ENCODE measurements at places on chromosomes 1 and 21.
A peak's percentile ranks its signal among the peaks of the same experiment; 100 is the strongest.

GRCh38 chr21:20040768-20041167 is 957.4 kb upstream of the NCAM2 start:
- H3K27ac ChIP-seq: no peak overlapping the region
- peaks cover 1% of the 10 kb centered on the region for H3K4me1 ChIP-seq

DNA sequence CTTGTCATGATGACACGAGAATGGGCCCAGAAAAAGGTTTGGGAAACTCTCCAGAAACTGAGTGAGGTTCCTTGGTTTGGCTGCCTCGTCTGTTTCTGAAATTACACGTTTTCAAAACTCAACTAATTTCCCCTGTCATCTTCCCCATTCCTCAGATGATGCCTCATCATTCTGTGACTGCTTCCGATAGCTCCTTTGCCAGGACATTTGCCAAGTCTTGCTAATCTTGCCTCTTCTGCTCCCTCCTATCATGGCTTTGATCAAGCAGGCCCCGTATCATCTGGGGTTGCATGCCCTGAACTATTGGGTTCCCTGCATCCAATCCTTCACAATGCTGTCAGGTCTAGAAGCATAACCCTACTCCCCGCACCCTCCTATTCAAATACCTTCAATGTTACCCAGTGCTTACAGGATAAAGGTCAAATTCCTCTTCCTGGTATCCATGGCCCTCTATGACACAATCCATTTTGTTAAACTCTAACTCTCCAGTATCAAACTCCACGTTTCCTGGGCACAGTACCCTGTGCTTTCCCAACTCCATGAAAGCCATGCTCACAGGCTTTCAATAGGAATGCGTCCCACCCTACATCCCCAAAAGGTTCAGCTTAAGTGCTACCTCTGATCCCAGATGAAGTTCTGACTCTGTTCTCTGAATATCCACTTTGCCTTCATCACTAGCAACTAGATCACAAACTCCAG is 22.2 kb upstream of the TMEM200B start:
- H3K27ac ChIP-seq: peak overlapping the region; percentile 95
- no peak overlapping the region for H3K4me3 ChIP-seq
- peaks cover 8% of the 10 kb centered on the region for H3K4me1 ChIP-seq
- no peaks in the 10 kb centered on the region for H3K27me3 ChIP-seq
- H3K36me3 ChIP-seq: peaks cover 57% of the 10 kb centered on the region

GRCh38 chr1:151992303-151993083 is 1.2 kb downstream of the S100A10 start:
- peak overlapping the region; percentile 97 for H3K27ac ChIP-seq
- peak overlapping the region; percentile 93 for H3K4me3 ChIP-seq
- H3K36me3 ChIP-seq: no peaks in the 10 kb centered on the region
- H3K27me3 ChIP-seq: peaks cover 2% of the 10 kb centered on the region
- H3K4me1 ChIP-seq: peaks cover 58% of the 10 kb centered on the region

DNA sequence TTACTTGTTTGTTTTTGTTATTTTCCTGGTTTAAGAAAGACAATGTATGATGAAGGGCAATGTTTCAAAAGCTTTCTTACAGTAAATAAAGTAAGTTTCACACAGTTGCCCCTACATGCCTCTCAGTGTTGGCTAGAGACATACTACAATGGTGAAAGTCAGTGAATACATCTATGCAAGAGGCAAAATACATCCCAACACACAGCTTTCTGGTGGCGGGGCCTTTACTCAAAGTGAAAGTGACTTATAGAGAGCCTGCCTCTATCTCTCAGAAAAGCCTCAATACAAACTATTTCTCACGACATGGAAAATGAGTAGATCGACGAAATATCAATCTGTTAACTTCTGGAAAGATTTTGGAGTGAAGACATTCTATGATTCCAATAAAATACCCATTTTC is 122.3 kb downstream of the SLC30A10 start:
- H3K27me3 ChIP-seq: no peaks in the 10 kb centered on the region
- no peak for DNase-seq
- H3K36me3 ChIP-seq: no peaks in the 10 kb centered on the region
- H3K4me1 ChIP-seq: no peaks in the 10 kb centered on the region

DNA sequence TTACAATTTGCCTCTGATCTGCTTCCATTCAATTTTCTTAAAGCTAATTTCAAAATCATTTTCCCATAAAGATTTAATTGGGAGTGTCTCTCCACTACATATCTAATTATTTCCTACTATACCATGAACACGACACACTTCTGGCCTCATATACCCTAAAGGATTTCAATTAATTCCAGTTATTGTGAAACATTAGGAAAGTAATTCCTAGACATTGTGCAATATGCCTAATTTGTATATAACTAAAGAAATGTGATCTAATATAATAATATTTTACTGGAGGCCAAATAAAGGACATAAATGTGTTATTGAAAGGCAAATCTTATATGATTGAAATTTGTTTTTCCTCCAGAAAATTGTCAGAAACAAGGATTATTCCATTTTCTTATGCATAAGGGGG is 727.2 kb upstream of the ADGRL2 start:
- no peak for DNase-seq
- no peaks in the 10 kb centered on the region for H3K27me3 ChIP-seq
- H3K27ac ChIP-seq: no peak overlapping the region
- H3K36me3 ChIP-seq: no peaks in the 10 kb centered on the region
- no peak overlapping the region for H3K4me3 ChIP-seq
- H3K4me1 ChIP-seq: peaks cover 10% of the 10 kb centered on the region

- H3K4me3 ChIP-seq: no peak overlapping the region
- H3K36me3 ChIP-seq: no peaks in the 10 kb centered on the region
- H3K4me1 ChIP-seq: no peaks in the 10 kb centered on the region
- no peaks in the 10 kb centered on the region for H3K27me3 ChIP-seq
These were observed 13.2 kb downstream of the MAN1C1 start for GRCh38 chr1:25629836-25630235.

DNA sequence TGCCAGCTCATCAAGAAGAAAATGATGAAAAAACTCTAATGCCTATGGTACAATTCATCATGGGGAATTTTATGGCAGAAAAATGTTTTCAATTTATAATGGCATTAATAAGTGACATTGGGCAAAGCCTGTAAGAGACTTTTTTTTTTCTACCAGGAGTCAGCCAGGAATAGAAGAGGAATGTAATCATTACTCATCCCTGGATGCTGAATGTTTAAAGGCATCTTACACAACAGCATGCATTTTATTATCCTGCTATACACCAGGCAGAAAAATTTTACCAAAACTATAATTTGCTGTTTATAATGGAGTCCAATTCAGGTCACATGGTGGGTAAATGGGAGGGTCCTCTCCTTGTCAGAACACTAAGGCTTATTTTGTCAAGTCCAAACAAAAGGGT is 189.9 kb upstream of the BEND5 start:
- no peak overlapping the region for H3K4me3 ChIP-seq
- no peaks in the 10 kb centered on the region for H3K36me3 ChIP-seq
- H3K4me1 ChIP-seq: no peaks in the 10 kb centered on the region
- DNase-seq: no peak

- H3K27ac ChIP-seq: no peak overlapping the region
- peaks cover 14% of the 10 kb centered on the region for H3K4me1 ChIP-seq
- H3K36me3 ChIP-seq: no peaks in the 10 kb centered on the region
- no peak for DNase-seq
These were observed 273.3 kb downstream of the DUSP10 start for GRCh38 chr1:221468546-221468945.

- H3K36me3 ChIP-seq: no peaks in the 10 kb centered on the region
- no peaks in the 10 kb centered on the region for H3K27me3 ChIP-seq
- no peak overlapping the region for H3K4me3 ChIP-seq
- DNase-seq: no peak
These were observed 19.7 kb upstream of the FASLG start for GRCh38 chr1:172638885-172639831.

- DNase-seq: no peak
- no peaks in the 10 kb centered on the region for H3K36me3 ChIP-seq
- H3K4me1 ChIP-seq: no peaks in the 10 kb centered on the region
- H3K27ac ChIP-seq: no peak overlapping the region
These were observed 570.1 kb upstream of the CXADR start for GRCh38 chr21:16942703-16943102.

GRCh38 chr1:231972111-231972445 is 345.5 kb downstream of the DISC1 start:
- peaks cover 3% of the 10 kb centered on the region for H3K27me3 ChIP-seq
- no peak overlapping the region for H3K27ac ChIP-seq
- no peak overlapping the region for H3K4me3 ChIP-seq
- H3K4me1 ChIP-seq: no peaks in the 10 kb centered on the region
- H3K36me3 ChIP-seq: no peaks in the 10 kb centered on the region

DNA sequence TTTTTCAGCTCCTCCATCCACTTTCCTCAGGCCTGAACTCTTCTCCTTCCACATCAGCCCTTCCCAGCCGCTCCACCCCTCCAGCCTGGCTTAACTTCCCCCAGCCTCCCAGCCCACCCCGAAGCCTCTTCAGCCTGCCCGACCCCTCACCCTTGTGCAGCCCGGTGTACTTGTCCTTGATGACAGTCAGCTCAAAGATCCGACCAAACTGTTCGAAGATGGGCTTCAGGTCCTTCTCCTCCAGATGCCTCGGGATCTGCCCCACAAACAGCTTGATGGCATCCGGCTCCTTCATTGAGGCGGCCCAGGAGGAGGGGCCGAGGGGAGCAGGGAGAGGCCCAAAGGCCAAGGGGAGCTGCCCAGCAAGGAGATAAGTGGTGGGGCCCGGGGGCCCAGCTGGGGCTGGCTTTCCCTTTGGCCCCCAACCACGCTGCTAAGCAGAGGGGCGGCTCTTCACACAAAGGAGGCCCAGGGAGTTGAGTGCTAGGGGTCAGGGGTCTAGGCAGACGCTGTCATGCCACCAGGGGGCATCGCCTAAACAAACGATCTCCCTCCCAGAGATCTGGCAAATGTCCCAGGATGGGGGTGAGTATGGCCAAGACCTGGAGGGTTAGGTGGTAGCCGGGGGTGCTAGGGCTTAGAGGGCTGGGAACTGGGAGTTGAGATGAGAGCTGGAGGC is 738 bp downstream of the CELF3 start:
- H3K4me1 ChIP-seq: peaks cover 48% of the 10 kb centered on the region
- H3K36me3 ChIP-seq: no peaks in the 10 kb centered on the region
- DNase-seq: no peak
- H3K4me3 ChIP-seq: peak overlapping the region; percentile 73
- H3K27ac ChIP-seq: no peak overlapping the region
- peaks cover 38% of the 10 kb centered on the region for H3K27me3 ChIP-seq

DNA sequence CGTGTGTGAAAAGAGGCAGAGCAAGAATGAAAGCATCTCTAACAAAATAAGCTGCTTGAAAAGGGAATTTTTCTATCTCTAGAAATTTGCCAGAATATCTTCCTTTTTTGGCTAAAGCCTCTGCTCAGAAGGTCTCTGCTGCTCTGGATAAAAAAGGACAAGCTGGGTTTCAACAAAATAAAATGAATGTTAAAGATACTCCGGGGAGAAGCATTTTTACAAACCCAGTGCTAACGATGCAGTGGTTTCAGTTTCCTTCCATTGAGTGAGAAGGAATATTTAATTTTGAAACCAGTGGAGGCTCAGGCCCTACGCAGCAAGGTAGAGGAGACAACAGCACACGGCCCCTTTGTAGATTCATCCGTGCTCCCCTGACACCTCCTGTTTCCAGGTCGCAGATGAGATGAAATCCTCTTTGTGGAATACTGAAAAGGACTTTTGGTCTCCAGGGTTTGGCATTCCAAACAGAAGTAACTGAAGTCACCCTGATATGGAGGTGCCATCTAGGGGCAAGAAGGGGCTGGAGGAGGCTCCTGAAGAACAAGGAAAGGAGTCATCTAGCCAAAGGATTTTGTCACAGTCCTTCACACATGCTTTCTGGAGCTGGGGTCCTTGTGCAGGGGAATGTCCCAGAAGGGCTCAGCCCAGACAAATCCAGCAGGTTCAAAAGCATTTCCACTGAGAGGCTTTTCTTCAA is 65.7 kb upstream of the SYT6 start:
- DNase-seq: no peak
- no peaks in the 10 kb centered on the region for H3K4me1 ChIP-seq
- no peaks in the 10 kb centered on the region for H3K36me3 ChIP-seq
- H3K4me3 ChIP-seq: no peak overlapping the region

DNA sequence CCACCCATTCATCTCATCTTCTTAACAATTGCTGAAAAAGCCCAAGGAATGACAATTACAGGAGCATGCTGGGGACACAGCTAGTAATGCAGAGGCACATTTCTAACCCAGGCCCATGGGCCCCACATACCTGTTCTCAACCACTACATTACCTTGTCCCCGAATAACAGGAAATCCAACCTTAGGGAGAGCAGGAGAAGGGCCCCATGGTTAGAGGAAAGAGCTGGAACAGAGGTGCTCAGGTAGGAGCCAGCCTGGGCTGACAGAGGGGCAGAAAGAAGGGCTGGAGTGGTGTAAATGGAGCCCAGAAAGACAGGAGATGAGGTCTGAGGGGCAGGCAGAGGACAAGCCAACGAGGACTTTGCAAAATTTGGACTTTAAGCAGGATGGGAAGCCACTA is 11.4 kb upstream of the S100A8 start:
- no peaks in the 10 kb centered on the region for H3K36me3 ChIP-seq
- no peaks in the 10 kb centered on the region for H3K4me1 ChIP-seq
- DNase-seq: no peak
- H3K27ac ChIP-seq: no peak overlapping the region
- no peak overlapping the region for H3K4me3 ChIP-seq
- peaks cover 26% of the 10 kb centered on the region for H3K27me3 ChIP-seq

GRCh38 chr1:159945483-159946241 is at the start of gene IGSF9:
Gene IGSF9, minus strand, starts transcription at chr1:159945613. Its CDS starts 2,159 bp downstream, at chr1:159943454.
- H3K4me3 ChIP-seq: peak within 1 kb of the TSS; percentile 90
- H3K36me3 ChIP-seq: peaks cover 2% of the 10 kb centered on the region
- H3K4me1 ChIP-seq: peaks cover 40% of the 10 kb centered on the region
- peaks cover 18% of the 10 kb centered on the region for H3K27me3 ChIP-seq

DNA sequence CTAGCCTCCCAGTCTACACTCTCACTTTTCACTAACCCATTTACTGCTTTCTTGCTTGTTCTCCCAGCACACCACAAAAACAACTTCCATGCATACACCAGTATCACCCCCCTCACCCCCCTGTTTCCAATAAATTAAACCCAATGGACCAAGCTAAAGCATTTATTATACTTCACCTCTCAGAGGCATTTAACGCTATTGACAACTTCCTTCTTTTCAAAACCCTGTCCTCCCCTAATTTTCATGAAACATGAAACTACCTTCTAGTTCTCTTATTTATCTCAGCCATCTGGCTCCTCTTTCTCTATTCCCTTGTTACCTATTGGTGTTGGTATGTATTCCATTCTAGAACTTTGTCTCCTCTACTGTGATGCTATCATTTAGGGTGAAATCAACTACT is 32.3 kb downstream of the PTPRC start:
- no peaks in the 10 kb centered on the region for H3K4me1 ChIP-seq
- no peaks in the 10 kb centered on the region for H3K36me3 ChIP-seq
- no peaks in the 10 kb centered on the region for H3K27me3 ChIP-seq
- no peak overlapping the region for H3K4me3 ChIP-seq

- no peak overlapping the region for H3K4me3 ChIP-seq
- no peaks in the 10 kb centered on the region for H3K27me3 ChIP-seq
- no peak overlapping the region for H3K27ac ChIP-seq
- H3K4me1 ChIP-seq: peaks cover 23% of the 10 kb centered on the region
- no peak for DNase-seq
- H3K36me3 ChIP-seq: peaks cover 23% of the 10 kb centered on the region
These were observed 56.7 kb downstream of the HUNK start for GRCh38 chr21:31929548-31929947.

DNA sequence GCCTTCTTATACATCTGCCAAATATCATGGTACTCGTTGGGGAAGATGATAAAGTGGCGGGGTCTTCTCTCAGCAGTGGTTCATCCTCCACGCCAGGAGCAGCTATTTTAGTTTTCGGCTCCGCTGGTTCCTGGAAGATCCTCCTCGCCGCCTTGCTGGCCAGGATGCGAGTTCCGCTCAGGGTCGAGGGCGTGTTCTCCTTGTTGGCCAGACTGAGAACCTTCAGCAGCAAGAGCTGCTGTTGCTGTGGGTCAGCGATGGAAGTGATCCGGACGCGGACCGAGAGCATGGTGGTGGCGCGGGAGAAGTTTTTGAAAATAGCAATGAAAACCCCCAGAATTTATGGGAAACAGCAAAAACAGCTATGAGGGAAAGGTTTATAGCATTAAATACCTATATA is 11.4 kb upstream of the CFAP126 start:
- H3K27ac ChIP-seq: peak overlapping the region; percentile 55
- H3K36me3 ChIP-seq: no peaks in the 10 kb centered on the region
- no peaks in the 10 kb centered on the region for H3K4me1 ChIP-seq
- H3K4me3 ChIP-seq: peak overlapping the region; percentile 68
- no peak for DNase-seq
